ENCODE measurements at places on chromosomes 5 and 9.

DNA sequence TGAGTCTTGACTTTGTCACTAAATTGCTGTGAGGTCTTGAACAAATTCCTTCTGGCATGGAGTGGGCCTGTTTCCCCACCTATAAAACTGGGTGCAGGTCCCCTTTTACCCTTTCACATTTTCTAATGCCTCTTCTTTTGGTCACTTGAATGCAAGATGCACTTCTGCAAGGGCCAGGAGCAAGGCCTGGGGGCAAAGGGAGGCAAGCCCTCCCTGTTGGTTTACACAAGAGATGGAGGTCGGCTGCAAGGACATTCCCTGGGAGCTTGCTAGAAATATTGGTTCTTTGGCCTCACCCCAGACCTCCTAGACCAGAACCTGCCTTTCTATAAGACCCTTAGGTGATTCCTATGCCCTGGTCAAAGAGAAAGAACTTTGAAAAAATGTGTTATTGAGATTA lies 5.8 kb downstream of the FOXE1 start:
- DNase-seq: no peak

DNA sequence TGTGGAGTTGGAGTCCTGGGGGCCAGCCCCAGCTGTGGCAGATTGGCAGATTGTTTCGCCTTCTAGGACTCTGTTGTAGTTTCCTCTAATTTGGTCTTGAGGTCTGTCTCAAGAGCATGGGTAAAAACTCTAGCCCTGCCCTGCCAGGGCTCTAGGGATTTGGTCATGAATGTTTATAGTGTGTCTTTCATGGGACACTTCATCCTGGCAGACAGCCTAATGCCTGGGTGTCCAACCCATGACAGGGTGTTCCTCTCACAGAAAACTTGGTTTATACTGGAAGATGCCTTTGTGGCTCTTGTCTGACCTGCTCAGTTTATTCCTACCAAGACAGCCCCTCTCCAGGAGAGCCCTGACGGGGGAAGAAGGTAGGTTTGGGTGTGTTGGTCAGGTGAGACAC lies 45.5 kb downstream of the GALNT12 start:
- no peak for DNase-seq

- DNase-seq: no peak
Measured at GRCh38 chr5:75053054-75053303, 621 bp upstream of the GCNT4 start.

DNA sequence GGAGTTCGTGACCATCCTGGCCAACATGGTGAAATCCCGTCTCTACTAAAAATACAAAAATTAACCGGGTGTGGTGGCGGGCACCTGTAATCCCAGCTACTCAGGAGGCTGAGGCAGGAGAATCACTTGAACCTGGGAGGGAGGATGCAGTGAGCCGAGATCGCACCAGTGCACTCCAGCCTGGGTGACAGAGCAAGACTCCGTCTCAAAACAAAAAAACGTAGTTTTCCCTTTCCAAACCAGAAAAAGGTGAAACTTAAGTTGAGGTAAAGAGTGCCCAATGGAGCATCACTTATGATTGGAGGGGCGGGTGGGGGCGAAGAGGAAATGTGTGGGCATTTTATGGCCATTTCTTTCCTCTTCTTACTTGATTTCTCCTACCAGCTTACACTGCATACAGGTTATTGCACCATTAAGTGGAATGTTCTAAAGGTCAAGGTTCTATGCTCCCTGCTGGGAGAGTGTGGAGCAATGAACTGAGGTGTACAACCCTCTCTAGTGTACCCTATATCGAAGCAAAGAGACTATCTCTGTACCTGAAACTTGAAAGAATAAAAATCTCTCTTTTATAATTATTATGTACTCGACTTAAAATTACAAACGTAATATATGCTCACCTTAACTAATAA lies 136.2 kb downstream of the DEPDC1B start:
- DNase-seq: no peak

DNA sequence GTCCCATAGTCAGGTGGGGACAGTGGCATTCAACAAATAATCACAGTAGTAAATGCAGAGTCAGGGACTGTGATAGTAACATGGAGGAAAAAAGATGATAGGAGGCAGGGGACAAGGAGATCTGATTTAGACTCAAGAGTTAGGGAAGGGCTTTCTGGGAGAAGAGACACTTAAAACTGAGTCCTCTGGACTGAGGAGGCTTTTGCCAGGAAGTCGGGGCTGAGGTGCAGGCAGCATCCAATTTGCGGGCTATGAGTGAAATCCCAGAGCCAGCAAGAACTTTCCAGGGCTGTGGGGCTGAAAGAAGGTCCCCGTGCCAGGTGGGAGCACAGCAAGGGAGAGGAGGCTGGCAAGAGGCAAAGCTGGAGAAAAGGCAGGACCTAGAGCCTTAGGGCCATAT lies 124.1 kb downstream of the KIF4B start:
- no peak for DNase-seq

DNA sequence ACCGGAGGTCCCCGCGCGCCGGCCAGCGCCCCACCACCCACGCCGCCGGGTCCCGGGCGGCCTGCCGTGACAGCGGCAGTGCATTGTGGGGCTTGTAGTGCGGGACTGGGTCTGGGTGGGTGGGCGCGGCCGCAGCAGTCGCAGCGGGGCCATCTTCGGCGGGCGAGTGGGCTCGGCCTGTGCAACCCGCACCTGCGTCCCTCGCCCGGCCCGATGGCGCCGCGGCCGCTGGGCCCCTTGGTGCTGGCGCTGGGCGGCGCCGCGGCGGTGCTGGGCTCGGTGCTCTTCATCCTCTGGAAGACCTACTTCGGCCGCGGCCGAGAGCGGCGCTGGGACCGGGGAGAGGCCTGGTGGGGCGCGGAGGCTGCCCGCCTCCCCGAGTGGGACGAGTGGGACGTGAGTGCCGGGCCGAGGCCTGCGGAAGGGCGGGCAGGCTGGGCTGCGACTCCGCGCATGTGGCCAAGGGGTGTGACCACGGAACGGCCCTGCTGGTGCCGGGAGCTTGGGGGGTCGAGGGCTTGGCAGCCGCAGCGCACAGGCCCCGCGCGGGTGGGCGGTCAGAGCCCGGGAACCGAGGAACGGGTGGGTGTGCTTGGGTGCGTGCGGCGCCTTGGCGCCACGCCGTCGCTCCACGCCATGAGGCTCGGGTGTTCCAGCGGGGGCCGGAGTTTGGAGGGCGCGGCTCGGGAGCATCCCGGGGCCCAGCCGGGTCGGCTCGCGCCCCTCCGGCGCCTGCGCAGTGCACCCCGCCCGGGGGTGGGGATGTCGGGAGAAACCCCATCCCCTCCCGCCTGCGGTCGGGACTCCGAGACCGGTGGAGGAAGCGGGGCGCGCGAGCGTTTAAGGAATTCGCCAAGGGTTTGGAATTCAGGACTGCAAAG lies at the start of gene ARL10:
TSS of gene ARL10 (plus strand) at position 137 of the 881 bp plus-strand sequence. CDS start at position 214, 77 bp downstream.
- DNase-seq: peak; percentile 51

DNA sequence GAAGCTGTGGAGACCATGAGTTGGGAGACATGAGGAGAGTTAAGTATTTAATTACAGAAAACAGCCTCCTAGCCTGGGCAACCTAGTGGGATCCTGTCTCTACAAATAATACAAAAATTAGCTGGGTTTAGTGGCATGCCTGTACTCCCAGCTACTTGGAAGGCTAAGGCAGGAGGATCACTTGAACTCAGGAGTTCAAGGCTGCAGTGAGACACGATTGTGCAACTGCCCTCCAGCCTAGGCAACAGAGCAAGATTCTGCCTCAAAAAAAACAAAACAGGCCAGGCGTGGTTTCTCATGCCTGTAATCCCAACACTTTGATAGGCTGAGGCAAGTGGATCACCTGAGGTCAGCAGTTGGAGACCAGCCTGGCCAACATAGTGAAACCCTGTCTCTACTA lies 52.6 kb downstream of the AQP7 start:
- DNase-seq: no peak

GRCh38 chr5:172777881-172778814 lies 7.2 kb upstream of the DUSP1 start:
- no peak for DNase-seq

DNA sequence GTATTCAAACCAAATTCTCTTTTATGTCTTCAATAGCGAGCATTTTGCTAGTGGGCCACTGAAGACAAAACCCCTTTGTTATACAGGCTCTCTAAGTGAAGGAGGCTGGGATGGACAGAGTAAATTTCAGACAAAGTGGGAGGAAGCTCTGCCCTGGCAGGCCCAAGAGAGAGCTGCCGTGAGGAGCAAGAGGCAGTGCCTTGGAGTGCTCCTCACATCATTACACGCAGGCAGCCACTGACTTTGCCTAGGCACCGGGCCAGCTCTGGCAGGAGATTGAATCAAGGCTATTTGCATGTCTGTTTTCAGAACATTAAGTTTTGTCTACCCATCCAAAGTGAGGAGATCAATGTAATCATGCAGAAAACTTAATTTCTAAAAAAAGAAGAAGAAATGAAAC lies 167.7 kb downstream of the CCDC192 start:
- DNase-seq: peak; percentile 74

DNA sequence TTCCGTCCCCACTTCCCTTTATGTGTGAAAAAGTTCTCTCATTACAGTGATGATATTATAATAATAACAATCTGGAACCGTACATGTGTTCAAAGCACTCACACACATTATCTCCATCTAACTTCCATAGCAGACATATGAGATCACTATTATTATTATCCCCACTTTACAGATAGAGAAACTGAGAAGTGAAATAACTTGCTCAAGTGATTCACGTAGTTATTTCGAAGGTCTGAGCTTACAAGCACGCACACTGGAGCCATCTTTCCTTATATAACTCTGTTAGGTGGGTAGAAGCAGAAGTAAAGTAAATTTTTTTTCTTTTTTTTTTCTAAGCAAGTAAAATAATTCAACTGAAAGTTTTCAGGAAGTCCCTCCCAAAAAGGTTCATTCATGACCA lies 62.9 kb upstream of the PTGER4 start:
- DNase-seq: no peak

GRCh38 chr5:168417731-168418429 lies 68.4 kb upstream of the RARS1 start:
- no peak for DNase-seq

DNA sequence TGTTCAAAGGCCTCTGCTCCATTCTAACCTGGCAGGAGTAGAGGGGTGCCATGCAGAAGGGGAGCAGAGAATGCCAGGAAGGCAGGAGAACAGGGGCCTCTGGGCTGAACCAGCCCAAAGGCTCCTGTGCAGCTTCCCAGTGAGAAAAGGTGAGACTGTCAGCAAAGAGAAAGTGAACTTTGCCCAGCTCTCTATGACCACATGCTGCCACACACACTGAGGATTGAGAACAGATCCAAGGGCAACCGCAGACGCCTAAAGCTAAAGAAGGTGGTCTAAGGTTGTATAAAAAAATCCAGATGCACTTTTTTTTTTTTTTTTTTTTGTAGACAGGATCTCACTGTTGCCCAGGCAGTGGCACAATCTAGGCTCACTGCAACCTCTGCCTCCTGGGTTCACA lies 51.4 kb downstream of the ALDH7A1 start:
- DNase-seq: no peak

GRCh38 chr5:154751854-154752253 lies 3.3 kb upstream of the LARP1 start:
- DNase-seq: no peak

DNA sequence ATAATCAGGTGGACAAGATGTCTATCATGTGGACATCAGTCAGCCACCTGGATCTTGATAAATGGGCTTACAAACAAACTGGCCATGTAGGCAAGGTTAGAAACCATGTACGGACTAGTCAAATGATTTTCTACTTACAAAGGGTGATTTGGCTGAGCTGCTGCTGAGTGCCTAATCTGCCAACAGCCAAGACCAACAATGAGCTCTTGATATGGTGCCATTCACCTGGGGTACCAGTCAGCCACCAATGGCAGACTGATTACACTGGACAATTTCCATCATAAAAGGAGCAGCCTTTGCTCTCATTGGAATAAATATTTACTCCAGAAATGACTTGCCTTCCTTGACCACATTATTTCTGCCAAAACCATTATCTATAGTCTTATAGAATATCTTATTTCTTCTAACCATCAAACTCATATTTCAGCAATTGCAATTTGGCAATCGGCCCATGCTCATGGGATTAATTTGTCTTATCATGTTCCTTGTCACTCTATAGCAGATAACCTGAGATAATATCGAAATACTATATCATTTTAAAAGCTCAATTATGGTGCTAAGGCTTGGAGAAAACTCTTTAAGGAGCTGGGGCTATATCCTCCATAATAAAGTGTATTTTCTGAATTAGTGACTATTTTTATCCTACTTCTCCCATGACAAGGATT lies 135.1 kb downstream of the SLC25A46 start:
- DNase-seq: no peak
